SJCRH30 (cell line): ENCODE measurements at places on chromosomes 3 and 15. TPM values are rescaled to one million over a fixed set of nuclear protein-coding genes. Genes with fewer than 3 reads are reported as not detected.

- no peaks in the 10 kb centered on the region for H3K27me3 ChIP-seq
- peaks cover 38% of the 10 kb centered on the region for H3K4me1 ChIP-seq
- DNase-seq, result no peak
- H3K4me3 ChIP-seq, result no peak overlapping the region
Observed at GRCh38 chr3:11612515-11613188, 31.1 kb downstream of the VGLL4 start.

GRCh38 chr3:171831936-171832335 is 11.2 kb upstream of the TMEM212 start:
- peaks cover 17% of the 10 kb centered on the region for H3K4me1 ChIP-seq
- no peak for DNase-seq
- H3K4me3 ChIP-seq, result no peak overlapping the region
- H3K36me3 ChIP-seq, result no peaks in the 10 kb centered on the region

The FSD2 gene
- 0.06 TPM in 1 of 2 replicates, not detected in the other for total RNA-seq

DNA sequence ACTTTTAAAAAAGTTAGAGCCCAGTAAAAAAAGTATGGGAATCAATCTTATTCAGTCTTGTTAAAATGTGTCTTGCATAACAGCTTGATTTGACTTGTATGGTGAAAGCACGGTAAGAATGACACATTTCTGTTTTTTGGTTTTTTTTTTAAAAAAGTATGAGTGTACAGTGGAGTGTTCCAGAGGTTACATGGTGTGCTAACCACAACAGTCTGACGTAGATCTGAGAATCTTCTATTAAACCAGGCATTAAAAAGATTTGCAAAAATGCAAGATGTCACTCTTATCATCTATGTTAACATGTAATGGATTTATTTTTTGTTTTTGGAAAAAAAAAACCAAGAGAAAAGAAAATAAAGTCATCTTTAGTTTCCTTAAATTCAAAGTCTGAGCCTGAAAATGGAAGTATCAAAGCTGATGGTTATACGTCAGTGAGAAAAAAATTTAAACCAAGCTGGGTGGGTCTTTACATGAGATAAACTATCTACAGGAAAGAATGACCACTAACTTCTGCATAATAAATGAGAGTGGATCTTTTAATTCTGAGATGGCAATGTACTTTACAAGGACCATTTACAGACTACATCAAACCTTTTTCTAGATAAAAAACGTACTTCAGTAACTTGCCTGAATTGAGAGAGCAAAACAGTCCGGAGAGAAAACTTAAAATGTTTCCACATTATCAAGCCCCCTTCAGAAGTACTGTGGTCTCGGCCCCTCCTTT is 1.6 kb downstream of the GABPB1 start:
- H3K27me3 ChIP-seq, result no peaks in the 10 kb centered on the region
- peaks cover 10% of the 10 kb centered on the region for H3K36me3 ChIP-seq
- H3K27ac ChIP-seq, result peak overlapping the region; percentile 98
- peak; percentile 9 for DNase-seq

DNA sequence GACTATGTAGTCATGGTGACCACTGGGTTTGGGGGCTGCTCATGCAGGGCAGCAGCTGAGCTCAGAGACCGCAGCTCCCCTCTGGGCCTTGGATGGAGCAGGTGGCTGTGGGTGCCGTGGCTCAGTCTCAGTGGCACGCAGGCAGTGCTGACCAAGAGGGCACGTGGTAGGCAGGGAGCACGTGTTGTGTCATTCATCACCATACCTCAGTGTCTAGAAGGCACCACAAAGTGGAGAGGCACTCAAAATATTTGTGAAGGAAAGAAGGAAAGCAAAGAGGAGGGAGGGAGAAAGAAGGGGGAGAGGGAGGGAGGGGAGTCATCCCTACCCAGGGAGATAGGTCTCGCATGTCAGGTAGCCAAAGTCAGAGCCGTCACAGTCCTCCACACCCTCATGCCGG is 26.1 kb downstream of the EAF1 start:
- no peaks in the 10 kb centered on the region for H3K36me3 ChIP-seq
- H3K4me1 ChIP-seq, result no peaks in the 10 kb centered on the region
- H3K4me3 ChIP-seq, result no peak overlapping the region
- DNase-seq, result no peak

- H3K36me3 ChIP-seq, result no peaks in the 10 kb centered on the region
- DNase-seq, result no peak
- no peak overlapping the region for H3K27ac ChIP-seq
Observed at GRCh38 chr3:71061581-71061980, 521.9 kb downstream of the FOXP1 start.

The NEK10 gene
- total RNA-seq, result 1.1 and 1.7 TPM in 2 replicates

The NCEH1 gene
- 1.1 and 1.4 TPM in 2 replicates for total RNA-seq

GRCh38 chr3:195907684-195907933 is 742 bp downstream of the TNK2 start:
- DNase-seq, result peak; percentile 86
- no peaks in the 10 kb centered on the region for H3K27me3 ChIP-seq
